ENCODE measurements at places on chromosomes 7 and 10.

DNA sequence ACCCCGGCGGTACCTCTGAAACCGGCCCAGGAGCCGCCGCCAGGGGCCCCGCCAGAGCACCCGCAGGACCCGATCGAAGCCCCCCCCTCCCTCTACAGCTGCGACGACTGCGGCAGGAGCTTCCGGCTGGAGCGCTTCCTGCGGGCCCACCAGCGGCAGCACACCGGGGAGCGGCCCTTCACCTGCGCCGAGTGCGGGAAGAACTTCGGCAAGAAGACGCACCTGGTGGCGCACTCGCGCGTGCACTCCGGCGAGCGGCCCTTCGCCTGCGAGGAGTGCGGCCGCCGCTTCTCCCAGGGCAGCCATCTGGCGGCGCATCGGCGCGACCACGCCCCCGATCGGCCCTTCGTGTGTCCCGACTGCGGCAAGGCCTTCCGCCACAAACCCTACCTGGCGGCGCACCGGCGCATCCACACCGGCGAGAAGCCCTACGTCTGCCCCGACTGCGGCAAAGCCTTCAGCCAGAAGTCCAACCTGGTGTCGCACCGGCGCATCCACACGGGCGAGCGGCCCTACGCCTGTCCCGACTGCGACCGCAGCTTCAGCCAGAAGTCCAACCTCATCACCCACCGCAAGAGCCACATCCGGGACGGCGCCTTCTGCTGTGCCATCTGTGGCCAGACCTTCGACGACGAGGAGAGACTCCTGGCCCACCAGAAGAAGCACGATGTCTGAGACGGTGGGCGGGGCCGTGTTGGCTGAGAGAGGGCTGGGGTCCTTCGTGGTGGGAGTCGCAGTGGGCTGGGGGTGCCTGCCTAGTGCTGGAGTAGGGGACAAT lies 3.8 kb downstream of the REPIN1 start:
- DNase-seq, result no peak

DNA sequence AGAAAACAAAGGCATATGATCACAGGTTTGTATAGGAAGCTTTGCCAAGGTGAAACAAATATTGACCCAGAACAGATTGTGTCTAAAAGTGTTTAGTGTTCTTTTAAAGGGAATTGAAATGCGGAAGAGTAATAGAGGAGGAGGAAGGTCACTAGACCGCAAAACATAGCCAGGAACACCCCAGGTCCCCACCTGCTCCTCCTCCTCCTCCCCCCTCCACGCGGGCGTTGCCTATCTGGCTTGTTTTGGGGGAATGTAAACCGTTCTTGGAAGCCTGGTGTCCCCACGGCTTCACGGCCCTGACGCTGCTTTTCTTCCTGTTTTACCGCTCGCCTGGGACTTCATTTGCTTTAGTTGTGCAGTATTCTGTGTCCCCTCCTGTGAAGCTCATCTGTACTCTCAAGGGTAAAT lies 81.0 kb upstream of the PFKP start:
- no peak for DNase-seq

- DNase-seq, result no peak
These were observed 6.1 kb upstream of the HOXA2 start for GRCh38 chr7:27108390-27109127.

GRCh38 chr10:28331066-28331465 lies 28.2 kb upstream of the MPP7 start:
- DNase-seq, result no peak

- DNase-seq, result no peak
These were observed 280.4 kb downstream of the KCNMA1 start for GRCh38 chr10:77357185-77357584.

DNA sequence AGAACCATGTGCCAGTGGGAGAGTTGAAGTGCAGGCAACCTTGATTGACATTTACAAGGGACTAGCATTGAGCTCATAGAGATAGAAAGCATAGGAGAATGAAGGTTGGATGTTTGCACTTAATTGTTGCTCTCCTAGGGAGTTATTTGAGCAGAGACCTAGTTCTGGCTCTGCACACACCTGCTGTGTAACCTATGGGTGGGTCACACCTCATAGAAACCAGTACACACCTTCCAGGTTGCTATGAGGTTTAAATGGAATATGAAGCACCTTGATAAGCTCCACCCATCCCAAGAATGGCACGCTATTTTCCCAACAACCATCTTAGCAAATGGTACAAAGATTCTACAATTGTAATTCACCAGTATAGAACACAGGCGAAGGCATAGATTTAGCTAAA lies 86.2 kb upstream of the AOAH start:
- DNase-seq, result no peak

DNA sequence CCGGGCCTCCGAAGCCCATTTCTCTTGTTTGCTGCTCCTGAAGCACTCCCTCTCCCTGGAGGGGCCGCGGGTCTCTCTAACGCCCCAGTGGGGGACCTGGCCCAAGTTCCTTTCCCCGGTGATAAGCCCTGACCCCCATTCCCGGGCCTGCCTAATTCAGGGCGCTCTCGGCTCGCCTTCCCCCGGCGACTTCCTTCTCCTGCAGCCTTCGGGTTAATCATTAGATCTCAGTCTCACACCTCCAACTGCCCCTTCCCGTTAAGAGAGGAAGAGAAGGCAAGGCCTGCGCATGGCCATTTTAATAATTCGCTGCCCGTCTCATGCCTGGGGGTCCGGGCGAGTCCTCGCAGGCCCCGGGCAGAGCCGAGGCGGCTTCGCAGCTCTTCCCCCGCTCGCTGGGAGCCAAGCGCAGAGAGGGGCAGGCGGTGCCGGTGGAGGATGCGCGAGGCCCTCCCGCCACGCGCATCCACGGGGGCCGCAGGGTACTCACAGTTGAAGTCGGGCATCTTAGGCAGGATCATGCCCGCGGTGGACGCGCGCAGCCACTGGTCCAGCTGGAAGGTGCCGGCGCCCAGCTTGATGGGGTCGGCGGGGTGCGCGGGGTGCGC lies 1.2 kb downstream of the MNX1 start:
- no peak for DNase-seq

GRCh38 chr7:30977896-30978564 lies 14.3 kb downstream of the GHRHR start:
- no peak for DNase-seq

DNA sequence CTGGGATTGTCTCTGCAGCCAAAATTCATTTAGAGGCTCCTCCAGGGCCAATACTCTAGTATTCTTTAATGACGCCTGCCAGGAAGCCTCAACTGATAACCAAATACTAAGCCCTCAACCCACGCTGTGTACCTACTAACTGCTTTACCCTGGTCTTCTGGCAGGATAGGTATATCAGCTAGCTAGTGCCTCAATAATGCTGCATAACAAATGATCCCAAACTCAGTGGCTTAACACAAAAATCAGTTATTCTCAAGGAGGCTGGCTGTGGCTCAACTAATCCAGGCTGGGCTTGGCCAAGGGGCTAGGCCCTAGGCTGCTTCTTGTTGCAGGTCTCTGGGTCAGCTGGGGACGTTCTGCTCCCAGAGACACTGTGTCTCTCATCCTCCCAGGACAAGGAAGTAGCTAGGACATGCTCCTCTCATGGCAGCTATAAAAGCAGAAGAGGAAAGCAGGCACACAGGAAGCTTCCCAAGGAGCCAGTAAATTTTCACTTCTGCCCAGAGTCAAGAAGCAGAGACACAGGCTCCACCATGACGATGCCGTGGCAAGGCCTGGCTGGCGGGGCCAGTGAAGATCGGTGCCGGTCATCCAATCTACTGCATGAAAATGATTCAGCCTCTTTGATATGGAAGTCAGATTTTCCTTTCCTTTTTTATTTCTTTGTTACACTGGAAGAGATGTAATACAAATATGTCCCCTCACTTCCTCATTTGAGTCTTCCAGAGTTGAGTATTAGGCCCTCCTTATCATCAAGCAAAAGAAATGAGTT lies 28.6 kb upstream of the COL13A1 start:
- no peak for DNase-seq

DNA sequence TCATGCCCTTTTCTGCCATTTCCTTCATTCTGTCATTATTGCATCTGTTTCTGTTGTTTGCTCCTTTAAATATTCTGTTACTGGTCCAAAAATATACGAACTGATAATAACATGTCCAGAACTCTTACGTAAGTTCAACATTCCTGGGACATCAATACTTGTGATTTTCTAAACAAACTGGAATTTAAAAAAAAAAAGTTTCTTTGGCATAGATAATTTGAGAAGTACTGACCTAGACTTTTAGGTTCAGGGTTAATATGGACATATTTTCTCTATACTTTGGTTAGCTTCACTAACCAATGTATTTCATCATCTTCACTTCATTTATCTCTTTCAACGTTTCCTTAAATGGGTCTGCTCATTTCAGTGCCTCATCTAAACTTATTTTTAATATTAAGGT lies 147.3 kb downstream of the JMJD1C start:
- no peak for DNase-seq

DNA sequence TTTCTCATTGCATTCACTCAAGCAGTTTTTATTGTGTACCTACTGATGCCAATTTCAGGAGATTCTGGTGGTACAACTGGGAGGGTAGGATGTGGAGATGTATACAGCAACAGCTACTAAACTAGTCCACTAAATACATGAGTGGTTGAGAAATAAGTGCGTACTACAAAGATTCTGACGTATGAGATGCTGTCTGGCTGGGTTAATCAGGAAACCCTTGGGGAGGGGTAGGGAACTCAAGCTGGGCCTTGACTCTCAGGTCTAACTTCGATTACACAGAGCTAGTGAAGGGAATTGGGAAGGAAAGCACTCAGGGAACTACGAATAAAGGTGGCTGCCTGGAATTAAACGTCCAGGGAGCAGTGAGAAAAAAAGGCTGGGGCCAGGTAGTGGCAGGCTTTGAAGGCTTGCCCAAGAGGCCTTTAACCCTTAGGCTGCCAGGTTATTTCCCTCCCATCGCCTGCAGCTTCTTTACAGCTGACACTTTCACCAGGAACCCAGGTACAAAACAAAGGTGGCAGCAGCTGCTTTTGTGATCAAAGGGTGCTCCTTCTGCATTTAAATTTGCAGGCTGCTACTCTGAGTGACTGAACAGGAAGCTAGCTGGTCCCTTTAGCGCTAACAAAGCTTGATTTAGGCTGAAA lies 3.2 kb downstream of the MMS19 start:
- DNase-seq, result no peak

DNA sequence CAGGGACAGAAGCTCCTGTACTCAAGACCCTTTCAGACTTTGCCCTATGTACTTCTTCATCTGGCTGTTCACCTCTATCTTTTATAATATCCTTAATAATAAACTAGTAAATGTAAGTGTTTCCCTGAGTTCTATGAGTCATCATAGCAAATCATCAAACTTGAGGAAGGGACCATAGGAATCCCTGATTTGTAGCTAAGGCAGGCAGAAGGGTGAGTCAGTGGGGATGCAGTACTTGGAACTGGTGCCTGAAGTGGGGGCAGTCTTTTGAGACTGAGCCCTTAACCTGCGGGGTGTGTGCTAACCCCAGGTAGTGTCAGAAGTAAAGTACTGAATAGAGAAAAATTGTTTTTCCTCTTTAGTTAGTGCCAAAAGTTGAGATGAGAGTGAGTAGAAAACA lies 6.2 kb upstream of the TMEM243 start:
- DNase-seq, result no peak
